ENCODE measurements at places on chromosomes 16 and 17. TPM values are rescaled to one million over a fixed set of nuclear protein-coding genes. Genes with fewer than 3 reads are reported as not detected.
A peak's percentile ranks its signal among the peaks of the same experiment; 100 is the strongest.

Gene STX1B
- total RNA-seq, result 1.3 TPM

Gene TLCD2
- total RNA-seq, result 5.9 TPM

Gene PYDC1
- not detected for total RNA-seq

Gene HEATR9
- not detected for total RNA-seq

Gene RAPGEFL1
- 86.3 TPM for total RNA-seq

Gene KRT20
- total RNA-seq, result 1.7 TPM

Gene SMIM36
- total RNA-seq, result not detected

Gene COX10
- total RNA-seq, result 18.8 TPM

Gene CIBAR2
- total RNA-seq, result not detected

Gene CA7
- total RNA-seq, result not detected

Gene KRTAP17-1
- total RNA-seq, result not detected

Gene TRAPPC1
- total RNA-seq, result 106 TPM

Gene CDK5R1
- 4.0 TPM for total RNA-seq

GRCh38 chr16:77290451-77291115 is 91.4 kb downstream of the SYCE1L start:
- no peak for DNase-seq

GRCh38 chr16:19173649-19174383 is 5.8 kb downstream of the SYT17 start:
- DNase-seq, result no peak

DNA sequence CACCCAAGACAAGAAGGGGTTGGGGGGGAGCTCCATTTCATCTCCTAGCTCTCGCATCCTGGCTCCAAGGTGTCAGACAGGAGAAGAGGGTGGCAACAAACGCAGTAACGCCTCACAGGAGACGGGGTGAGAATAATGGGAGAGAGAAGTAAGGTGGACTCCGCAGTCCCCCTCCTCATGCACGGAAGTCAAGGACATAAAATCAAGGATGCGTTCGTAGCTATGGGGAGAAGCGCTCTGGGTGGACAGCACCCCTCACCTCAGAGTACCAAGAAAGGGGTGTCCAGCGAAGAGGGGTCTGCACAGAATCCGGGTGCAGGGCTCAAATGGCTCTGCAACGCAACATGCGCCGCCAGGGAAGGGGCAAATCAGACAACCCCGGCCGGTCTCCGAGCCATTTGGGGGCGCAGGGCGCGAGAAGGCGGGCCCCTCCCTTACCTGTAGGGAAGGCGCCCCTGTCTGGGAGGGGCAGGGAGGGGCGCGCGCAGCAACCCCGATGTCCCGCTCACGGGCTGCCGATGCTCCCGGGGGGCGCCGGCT is 555 bp downstream of the HDAC5 start:
- DNase-seq, result peak; percentile 21

GRCh38 chr17:68399638-68400403 is 57.5 kb downstream of the WIPI1 start:
- DNase-seq, result no peak

- DNase-seq, result no peak
Observed at GRCh38 chr17:9467518-9467917, 108.1 kb downstream of the STX8 start.

DNA sequence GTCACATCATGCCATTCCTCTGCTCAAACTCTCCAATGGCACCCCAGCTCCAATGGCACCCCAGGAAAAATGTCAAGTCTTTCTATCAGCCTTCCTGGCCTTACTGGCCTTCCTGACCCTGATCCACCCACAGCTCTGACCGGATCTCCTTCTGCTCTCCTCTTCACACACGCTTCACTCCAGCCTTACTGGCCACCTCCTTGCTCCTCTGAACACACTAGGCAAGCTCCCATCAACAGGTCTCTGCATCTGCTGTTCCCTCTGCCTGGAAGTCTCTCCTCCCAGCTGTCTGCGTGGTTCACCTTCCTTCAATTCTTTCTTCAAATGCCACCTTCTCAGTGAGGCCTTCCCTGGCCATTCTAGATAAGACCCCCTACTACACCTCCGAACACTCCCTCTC is 43.4 kb downstream of the MYO1D start:
- no peak for DNase-seq

DNA sequence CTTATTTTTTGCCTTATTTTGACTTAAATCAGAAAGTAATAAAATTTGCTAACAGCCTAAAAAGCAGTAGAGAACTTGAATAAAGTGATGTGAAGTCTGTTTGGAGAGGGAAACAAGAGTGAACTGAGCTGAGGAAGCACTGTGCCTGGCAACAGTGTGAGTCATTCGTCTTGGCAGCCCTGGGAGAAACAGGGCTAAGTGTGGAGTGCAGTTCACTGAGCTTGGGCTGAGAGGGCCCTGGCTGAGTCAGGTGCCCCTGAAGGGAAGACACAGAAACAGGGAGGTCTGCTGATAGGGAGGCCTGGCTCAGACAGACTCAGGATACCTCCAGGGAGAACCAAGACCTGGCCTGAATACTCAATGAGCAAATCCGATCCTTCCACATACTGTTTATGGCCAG is 132.1 kb downstream of the HS3ST4 start:
- DNase-seq, result no peak

GRCh38 chr17:33234930-33235685 is 58.0 kb downstream of the ASIC2 start:
- no peak for DNase-seq

DNA sequence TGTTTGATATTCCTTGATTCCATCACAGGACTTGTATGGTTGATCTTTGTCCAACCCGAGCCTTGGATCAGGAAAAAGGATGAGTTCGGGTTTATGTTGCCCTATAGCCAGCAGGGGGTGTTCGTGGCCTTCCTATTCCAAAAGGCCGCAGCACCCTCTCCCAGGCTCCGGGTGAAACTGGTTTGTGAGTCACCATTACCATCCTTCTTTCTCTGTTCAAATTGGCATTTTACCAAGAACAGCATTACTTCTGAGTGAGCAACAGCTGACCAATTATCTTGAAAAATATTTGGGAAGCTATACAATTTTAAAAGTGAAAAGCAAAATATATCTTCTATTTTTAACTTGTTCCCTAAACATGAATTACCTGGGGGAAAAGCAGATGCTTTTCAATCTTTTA is 24.3 kb upstream of the KRT20 start:
- peak; percentile 99 for DNase-seq

GRCh38 chr17:40992666-40993065 is 1.3 kb downstream of the KRTAP3-3 start:
- DNase-seq, result no peak

DNA sequence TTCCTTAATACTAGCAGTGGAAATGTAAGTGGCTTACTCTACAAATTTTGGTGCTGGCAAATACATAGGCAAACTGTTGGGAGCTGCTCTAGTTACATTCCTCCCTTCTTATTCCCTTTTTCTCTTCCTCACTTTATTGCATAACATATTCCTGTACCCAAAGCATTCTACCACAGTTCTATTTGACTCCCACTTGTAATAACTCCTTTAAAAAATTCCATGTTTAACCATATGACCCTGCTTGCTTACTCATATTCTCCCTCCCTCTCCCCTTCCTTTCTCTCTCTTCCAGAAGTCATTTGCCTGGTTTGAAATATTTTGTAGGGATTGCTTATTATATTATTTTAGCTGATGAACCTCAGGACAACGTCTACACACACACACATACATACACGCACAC is 22.7 kb downstream of the NQO1 start:
- no peak for DNase-seq

DNA sequence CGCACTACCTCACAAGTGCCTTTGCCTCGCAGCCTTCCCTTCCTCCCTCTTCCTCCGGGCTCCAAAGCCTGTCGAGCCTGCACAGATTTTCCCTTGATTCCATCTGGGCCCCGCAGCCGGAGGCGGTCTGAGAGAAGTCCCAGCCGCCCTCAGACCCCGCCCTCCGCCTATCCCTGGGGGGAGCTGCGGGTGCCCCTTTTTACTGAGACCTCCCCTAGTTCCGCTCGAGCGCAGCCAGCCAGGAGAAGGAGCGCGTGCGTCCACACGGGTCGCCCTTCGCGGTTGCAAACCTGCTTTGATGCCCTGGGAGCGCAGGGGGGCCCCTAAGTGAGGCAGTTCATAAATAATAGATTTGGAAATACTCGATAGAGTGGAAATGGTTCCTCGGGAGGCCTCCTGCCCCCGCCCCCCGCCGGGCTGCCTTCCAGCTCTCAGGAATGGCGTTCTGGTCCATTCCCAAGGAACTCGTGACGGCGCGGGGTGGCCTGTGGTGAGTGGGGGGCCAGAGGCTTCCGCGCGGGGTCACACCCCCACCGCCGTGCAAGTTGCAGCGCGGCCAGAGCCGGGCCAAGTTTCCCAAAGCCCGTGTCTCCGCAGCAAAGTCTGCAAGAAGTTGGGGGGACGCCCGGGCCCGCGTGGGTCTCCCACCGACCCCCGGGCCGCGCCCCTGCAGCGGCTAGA is 610 bp downstream of the C16orf74 start:
- no peak for DNase-seq

DNA sequence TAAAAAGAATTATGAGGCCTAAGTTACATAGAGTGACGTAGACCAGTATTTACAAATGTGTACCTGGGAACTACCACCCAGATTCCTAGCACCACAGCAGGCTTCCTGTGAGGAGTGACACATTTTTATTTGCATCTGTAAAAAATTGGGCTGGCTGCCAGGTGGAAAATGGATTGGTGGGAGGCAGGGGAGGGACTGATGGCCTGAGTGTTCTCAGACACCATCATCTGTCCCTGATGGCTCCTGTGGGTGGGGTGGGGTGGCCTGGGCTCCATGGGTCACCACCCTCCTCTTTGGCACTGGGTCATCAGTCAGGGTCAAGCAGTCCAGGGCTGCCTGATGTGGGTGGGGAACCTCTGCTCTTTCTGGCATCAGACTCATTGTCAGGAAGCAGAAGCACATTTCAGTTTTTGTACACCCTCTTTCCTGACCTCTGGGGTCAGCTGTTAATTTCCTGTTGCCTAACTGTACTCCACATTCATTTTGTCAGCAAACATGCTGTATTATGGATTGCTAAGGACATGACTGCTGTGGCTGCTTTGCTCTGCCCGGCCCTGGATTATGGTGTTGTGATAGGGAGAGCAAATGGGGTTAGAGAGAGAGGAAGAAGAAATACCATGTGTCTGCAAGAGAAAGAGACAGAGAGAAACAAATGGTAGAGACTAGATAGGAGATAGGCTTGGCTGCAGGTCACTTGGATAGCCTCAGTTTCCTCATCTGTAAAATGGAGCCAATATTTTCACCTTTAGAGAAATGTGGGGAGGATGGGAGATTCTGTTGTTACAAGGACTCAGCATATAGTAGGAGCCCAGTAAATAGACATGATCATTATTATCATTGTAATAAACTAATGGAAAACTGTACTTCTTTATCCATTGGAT is 11.6 kb upstream of the MFAP4 start:
- DNase-seq, result peak; percentile 16

GRCh38 chr16:87580855-87581261 is 21.4 kb upstream of the JPH3 start:
- DNase-seq, result no peak

DNA sequence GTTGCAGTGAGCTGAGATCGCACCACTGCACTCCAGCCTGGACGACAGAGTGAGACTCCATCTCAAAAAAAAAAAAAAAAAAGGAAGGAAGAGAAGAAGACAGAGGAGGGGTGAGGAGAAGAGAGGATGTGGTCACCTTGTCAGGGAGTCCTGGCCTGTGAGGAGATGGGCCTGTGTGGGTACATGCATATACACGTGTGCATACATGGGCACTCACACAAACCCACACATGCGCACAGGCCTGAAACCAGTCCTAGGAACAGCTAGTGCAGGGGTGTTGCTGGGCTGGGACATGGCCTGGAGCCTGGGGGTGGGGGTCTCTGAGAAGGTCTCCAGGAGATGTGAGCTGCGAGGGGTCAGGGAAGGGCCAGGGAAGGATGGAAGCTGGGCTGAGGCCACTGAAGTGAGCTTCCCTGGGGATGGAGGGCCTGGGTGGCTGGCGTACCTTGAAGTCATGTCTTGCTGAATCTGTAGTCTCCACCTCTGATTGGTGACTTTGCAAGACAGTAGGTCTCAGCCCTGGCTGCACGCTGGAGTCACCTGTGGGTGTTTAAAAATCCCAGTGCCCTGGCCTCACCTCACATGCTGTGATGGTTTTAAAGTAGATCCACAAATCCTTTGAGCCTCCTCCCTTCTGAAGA is 72.4 kb downstream of the MRM1 start:
- DNase-seq, result no peak

DNA sequence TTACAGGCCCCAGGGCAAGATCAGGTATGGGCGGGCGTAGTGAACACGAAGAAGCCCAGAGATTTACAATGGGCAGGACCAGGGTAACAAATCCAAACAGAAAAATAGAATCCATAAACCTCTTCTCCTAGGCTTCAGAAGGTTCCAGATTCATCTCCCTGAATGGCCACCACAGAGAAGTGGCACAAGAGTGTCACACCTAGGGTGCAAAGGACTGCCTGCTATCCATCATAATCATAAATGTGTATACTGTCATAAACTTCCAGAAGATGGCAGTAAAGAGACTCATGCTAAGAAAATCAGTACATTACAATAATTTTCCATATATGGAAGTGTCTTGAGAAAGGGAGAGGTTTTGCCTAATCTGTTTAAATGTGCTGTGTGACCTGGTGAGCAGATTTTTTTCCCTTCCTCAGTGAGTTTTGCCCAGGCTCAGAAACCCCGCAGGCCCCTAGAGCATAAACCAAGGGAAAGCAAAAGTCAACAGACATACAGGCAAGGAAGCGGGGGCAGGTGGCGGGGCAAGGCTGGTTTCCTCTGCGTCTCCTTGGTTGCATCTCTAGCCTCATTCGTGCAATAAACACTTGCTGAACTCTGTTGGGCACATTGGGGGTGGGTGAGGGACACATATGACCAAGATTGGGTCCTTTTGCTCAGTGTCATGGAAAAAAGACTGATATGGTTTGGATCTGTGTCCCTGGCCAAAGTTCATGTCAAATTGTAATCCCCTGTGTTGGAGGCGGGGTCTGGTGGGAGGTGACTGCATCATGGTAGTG is 92.0 kb upstream of the CDH5 start:
- no peak for DNase-seq

Measured in Calu3 (cell line).